ENCODE measurements at places on chromosomes 7 and 10.

GRCh38 chr10:13775786-13776775 is 189.3 kb downstream of the PRPF18 start:
- no peak for DNase-seq

DNA sequence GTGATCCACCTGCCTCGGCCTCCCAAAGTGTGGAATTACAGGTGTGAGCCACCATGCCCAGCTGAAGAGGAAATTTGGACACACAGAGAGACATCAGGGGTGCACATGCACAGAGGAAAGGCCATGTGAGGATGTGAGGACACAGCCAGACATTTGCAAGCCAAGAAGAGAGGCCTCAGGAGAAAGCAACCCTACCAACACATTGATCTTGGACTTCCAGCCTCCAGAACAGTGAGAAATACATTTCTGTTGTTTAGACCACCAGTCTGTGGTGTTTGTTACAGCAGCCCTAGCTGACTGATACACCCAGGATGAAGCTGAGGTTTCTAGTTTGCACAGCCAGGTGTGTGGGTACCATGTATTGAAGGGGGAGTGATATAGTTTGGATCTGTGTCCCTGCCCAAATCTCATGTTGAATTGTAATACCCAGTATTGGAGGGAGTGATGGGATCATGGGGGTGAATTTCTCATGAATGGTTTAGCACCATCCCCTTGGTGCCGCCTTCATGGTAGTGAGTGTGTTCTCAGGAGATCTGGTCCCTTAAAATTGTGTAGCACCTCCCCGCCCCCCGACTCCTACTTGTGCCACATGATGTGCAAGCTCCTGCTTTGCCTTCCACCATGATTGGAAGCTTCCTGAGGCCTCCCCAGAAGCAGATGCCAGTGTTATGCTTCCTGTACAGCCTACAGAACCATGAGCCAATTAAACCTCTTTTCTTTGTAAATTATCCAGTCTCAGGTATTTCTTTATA is 64.7 kb upstream of the DUSP5 start:
- no peak for DNase-seq

DNA sequence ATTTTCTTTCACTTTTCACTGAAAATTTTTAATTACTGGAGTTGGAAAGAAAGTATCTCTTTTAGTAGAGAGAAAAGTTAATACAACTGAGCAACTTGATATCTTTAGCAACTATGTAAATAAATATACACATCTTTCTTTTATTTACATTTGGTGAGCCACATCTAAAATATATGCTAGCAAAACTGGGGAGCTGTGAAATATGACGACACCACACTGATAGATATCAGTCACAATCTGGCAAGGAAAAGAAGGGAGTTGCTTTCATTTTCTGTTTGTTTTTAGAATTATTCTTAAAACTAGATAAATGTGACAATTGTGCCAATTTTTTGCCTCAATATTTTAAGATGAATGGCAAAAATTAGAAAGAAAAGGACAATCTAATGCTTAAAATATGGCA is 2.7 kb upstream of the ZNF804B start:
- no peak for DNase-seq

GRCh38 chr7:23343806-23344475 is 44.8 kb downstream of the MALSU1 start:
- no peak for DNase-seq

GRCh38 chr7:2737771-2738540 is 50.0 kb downstream of the AMZ1 start:
- DNase-seq = no peak

DNA sequence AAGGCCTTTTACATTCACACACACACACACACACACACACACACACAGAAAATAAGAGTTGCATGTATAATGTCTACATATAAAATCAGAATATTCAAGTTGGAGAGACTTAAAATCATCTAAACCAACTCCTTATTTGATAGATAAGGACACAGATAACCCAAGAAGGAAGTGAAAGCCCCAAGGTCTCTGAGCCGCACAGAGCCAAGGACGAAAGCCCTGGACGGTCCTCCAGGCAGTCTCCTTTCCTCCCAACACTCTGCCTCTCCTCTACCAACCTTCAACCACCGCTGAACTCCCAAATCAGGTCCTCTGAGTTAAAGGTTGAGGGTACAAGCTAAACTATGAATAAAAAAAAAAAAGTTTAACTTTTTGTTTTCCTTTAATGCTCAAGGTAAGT is 28.2 kb downstream of the UBE2H start:
- DNase-seq = no peak

GRCh38 chr10:24897326-24897926 is 55.0 kb downstream of the PRTFDC1 start:
- peak; percentile 25 for DNase-seq

GRCh38 chr7:112157072-112157471 is 49.1 kb downstream of the DOCK4 start:
- no peak for DNase-seq

DNA sequence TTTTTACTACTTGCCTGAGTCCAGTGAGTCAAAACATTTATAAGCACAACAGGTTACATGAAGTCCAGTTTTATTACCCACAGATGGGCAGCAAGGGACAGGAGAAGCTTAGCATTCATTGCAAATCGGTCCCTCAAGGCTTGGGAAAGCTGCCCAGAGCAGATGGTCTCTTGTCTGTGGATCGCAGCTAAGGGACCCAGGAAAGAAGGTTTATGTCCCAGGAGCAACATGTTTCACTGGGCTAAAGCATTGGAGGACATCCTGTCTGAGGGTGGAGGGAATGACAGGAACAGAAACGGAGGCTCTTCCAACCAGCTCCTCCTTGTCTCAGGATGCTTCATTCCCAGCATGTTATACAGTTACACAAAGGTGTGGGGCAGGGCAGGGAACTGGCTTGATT is 39.3 kb downstream of the TRIM24 start:
- no peak for DNase-seq

DNA sequence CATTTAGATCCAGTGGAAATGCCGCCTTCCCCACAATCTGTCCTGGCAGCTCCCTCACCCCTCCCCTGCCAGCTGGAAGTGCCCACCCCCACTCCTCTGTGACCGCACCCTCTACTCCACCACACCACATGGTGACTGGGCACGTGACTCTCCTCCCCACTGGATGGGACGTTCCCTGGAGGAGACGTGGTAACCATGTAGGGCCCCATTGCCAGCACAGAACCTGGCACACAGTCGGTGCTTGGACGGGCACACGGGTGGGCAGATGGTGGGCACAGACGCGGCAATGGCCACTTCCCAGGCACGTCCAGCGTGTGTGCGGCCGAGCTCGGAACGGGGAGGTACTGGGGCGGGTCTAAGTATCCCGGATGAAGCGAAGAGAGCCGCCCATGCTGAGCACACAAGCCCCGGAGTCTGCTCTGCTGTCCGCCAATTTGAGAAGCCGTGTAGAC is 245.6 kb downstream of the MAD1L1 start:
- DNase-seq = no peak

DNA sequence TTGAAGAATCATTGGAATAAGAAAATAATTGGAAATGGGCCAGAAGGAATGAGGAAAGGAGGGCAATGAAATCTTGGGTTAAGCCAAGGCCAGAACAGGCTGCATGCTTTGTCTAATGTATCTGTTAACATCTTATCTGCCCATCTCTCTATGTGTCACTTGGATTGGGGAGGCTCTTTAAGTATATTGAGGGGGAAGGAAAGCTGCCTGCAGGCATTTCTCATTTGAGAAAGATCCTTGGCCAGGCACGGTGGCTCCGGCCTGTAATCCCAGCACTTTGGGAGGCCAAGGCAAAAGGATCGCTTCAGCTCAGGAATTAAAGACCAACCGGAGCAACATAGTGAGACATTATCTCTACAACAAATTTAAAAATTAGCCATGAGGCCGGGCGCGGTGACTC is 14.3 kb downstream of the PCBD1 start:
- DNase-seq = no peak

DNA sequence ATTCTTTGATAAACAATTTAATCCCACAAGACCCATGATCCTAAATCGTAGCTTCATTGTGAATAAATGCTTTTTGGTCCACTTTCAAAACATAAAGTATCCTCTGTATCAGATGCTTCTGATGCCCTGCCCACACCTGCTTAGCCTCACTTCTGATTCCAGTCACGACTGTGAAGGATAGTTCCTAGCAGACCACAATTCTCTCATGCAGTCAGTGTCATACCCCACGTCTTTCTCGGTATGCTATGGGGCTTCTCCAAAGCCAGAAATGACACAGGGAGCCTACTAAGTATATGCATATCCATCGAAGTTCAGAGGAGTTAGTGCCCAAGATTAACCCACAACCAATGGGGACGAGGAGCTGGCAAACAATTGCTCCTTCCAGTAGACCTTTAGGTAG is 27.6 kb upstream of the CTNNA3 start:
- no peak for DNase-seq

DNA sequence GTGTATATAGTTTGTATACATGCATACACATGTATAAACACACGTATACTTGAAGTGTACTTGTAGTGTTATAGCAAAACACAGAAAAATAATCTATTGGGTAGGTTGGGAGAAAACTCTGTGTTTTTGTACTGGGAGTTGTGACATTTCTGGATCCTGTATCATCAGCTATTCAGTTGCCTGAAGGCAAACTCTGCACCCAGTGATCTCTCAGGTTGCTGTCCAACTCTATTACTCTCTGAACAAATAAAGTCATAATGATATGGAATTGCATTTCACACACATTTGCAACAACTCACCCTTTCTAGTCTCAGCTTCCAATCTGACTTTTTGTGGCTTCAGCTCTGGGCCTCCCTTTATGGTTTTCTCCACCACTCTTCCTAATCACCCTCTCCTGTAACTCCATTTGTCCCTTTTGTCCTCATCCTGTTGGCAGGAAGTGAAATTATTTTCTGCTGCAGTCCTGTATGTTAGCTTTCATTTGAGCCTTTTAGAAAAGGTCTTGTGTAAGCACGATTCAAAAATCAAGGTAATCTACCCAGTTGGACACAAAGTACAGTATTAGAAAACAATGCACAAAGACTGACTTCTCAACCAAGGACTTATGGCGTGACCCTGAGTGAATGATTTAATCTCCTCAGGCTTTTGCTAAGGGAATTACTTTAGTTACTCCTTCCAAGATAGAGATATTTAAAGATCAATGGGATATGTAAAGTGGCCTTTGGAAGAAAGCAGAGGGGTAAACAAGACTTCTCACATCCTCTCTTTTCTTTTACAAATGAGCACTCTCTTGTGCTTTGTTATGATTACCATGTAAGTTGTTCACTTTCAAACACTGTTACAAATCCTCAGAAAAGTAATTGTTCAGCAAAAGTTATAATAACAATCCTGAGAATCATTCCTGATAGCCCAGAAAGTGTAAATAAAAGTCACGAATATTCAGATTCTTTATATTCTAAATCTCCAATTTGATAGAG is 249.1 kb downstream of the KCND2 start:
- no peak for DNase-seq

- no peak for DNase-seq
Measured at GRCh38 chr7:148790131-148790726, 91.5 kb downstream of the CUL1 start.

DNA sequence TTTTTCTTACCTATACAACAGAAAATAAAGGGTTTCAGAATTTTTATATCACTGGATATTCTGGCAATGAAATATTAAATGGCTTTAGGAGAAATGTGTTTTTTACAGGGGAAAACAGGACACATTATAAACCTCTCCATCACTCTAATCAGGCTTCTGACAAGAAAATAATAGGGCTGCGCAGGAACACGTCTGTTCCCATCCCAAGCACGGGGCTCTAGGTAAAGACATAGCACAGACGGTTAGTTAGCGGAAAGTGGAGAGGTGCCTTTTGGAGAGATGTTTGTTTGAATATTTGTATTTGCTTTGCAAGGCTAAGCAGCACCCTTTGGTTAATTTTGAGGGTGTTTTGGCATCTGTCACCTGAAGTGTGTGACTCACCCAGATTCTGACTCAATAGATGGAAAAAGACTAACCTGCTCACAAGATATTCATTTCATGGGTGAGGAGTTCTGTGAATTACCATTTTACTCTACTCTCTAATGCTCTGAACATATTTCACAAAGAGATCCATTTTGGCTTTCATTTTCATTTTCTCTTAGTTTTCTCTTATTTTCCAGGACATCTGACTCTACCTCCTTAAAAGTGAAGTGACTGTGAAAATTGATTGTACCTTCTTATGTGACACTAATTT is 174.5 kb upstream of the AKR1E2 start:
- no peak for DNase-seq

DNA sequence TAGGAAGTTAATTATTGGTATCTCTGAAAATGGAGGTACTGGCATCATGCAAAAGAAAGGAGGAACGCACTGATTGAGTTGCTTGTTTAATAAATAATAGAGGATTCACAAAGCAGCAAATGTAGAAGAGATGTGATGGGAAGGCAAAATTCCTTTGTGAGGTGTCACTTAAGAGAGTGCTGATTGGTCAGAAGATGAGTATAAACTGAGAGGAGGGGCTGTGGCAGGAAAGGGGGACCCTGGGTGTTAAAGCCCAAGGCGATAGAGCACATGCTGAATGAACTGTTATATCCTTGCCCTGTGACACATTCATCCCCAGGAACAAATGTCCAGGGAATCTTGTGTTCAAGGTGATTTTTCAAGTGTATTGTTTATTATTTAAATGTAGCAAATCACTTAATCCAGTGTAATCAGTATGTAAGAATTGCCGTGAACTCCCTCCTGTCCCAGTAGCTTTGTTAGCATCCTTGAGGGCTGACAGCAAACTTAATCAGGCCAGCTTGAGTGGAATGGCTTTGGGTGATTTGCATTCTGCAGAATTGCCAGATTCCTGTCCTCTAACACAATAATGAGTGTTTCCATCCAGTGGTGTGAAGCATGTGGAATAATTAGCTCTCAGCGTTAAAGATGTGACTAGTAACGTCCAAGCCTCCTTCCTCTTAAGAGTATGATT is 111.9 kb downstream of the CHN2 start:
- no peak for DNase-seq
